ENCODE measurements at places on chromosomes 4 and X.

- no peak for DNase-seq
Observed at GRCh38 chr4:87974856-87975462, 555 bp upstream of the SPP1 start.

DNA sequence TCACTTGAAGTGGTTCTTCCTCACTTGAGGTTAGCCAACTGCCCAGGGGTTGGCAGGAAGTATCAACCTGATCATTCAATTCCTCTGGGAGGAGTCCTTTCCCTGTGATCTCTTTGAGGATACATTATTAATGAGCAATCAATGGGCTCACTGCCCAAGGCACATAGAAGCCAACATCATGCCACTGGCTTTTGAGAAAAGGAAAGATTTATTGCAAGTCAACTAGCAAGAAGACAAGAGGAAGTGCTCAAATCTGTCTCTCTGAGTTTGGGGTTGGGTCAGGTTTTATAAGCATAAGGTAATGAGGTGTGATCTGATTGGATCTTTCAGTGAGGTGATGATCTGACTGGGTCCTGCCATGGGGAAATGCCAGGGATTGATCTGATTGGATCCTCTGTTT is 39.6 kb downstream of the FGFBP1 start:
- no peak for DNase-seq

DNA sequence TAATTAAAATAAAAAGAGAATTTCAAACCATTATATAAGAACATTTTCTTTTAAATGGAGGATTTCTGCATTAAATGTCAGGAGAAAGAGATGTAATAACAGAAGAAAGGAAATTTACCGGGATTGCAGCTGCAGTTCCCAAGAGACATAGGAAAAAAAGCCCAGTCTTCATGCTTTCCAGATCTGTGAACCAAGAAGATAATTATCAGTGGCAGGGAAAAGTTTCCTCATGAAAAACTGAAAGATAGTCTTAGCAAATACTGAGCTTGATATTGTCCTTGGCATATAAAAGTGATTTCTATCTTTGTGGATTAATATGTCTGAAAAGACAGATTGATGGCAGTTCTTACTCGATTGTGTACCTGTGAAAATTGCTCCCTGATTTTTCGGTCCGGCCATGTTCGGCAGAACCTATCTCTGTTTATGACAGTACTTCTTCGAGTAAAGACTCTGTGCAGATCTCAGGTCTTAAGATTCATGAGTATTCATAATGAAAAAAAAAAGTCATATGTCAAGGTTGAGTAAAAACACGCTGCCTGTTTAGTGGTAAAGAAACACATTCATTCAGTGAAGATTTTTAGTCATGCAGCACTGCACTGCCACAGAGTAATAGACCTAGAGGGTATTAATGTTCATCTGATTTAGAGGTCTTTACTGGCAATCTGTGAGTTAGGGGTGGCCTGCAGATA is 29.6 kb downstream of the SPARCL1 start:
- DNase-seq: no peak

DNA sequence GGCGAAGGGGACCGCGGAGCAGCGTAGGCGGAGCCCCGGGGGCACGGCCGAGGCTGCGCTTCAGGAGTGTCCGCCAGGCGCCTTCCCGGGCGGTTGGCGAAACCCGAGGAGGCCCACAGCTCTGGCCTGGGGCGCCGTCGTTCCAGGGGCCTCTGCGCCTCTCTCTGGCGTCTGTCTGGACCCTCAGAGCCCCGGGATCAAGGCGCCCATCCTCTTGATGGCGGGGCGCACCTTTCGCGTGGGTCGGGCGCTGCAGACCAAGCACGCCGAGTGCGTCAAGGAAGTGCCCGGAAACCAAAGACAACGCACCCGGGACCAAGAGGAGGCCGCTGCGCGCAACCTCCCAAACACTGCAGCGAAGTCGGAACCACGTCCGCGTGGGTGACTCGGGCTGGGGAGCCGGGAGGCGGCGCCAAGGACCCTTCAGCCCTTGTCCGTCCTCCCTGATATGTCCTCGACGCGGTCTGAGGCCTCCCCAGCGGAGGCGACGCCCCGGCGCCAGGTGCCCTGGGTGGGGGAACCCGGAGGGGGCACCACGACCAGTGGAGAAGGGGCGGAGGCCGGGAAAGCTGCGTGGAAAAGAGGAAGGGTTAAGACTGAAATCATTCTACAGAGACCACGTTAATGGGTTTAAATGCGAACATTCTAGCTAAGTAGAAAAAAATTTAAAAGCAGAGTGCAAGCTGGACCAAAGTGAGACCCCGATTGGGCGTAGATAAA is 9.9 kb downstream of the HMX1 start:
- no peak for DNase-seq

GRCh38 chr4:152577708-152578396 is 42.0 kb upstream of the FBXW7 start:
- no peak for DNase-seq

- no peak for DNase-seq
Observed at GRCh38 chr4:153087671-153088194, 116.5 kb upstream of the TRIM2 start.

- no peak for DNase-seq
Observed at GRCh38 chr4:71275570-71275969, 63.2 kb upstream of the SLC4A4 start.

- DNase-seq: no peak
Observed at GRCh38 chr4:92825256-92825655, 521.5 kb downstream of the GRID2 start.

DNA sequence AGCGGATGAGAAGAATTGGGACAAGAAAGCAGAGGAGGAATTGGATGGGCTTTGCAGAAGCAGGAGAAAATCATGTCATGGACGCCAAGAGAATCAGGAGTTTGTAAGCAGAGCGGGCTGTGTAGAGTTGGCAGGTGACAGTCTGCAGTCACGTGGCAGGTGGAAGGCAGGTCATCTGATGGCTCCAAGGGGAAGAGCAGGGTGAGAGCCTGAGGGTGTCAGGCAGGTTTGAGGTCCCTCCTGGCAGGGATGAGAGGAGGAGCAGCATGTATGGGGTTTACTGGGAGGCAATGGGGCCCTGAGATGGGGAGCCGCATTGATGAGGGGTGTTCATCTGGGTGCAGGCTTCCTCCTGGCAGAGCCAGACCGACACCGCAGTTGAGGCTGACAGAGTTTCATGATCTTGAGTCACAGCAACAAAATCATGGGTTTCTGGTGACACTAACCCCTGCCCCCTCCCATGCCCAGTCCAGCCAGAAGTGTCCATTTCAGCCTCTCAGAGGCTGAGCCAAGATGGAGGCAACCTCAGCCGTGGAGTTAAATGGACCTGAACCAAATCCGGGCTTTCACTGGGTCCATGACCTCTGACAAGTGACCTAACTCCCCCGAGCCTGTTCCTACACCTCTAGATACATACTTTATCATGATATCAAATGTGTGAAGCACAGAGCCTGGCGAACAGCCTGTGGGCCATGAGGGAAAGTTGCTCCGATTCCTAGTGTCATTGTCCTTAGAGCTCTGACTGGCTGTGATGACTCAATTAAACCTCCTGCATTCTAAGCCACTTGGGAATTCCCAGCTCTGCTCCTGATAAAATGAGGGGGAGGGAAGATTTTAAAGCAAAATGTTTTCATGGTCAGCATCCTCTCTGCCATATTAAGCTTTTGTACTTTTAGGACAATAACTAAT is 36.1 kb downstream of the EVC start:
- DNase-seq: no peak

DNA sequence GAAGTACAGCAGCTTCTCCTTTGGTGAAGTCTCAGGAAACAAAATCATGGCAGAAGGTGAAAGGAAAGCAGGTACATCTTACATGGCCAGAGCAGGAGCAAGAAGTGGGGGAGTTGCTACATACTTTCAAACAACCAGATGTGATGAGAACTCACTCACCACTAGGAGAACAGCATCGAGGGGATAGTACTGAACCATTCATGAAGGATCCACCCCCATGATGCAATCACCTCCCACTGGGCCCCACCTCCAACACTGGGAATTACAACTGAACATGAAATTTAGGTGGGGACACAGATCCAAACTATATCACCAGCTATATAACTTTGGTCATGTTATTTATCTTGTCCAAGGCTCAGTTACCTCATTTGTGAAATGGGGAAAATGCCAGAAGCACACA is 159.4 kb downstream of the OPHN1 start:
- no peak for DNase-seq

DNA sequence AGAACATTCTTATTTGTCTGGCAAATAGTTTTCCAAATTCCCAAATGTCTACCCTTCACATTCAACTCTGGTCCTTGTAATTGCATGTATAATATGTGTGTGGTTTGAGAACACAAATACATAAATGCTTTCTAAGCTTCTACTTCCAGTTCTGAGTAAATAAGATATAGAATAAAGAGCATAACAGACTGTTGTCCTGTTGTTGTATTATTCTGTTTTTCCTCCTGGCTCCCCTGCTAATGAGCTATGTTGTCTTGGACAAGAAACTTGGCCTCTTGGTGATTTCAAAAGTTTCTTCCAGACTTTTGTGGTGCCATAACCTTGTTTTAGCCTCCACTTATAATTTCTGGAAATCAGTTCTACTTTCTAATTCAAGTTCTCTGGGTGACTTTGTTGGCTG is 75.3 kb upstream of the USP38 start:
- no peak for DNase-seq

- no peak for DNase-seq
Observed at GRCh38 chr4:159455675-159456237, 352.9 kb downstream of the RAPGEF2 start.

DNA sequence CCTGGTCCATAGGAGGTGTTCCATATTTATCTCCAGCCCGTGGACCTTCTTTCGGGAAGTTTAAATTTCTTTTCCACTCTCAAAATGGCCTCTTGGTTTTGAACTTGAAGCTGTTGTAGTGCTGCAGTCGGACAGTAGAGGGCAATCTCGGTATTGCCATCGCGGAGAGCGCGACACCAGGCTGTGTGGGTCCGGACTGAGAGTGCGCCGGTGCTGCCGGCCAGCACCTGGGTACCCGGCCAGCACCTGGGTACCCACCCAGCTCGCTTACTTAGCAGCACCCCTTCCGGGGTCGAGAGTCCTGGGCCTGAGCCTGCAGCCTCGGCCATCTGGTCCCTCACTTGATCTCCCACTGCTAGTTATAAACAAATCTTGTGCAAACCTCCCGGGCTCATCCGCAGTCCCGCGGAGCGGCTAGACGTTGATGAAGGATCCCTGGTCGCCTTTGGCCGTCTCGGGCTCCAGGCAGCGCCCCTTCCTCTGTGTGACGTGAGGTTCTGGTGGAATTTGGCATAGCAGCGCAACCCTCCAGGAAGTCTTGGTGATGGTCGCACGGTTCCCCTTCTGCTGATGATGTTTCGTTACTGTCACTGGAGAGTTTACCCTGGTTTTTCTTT is 18.0 kb downstream of the FAM9A start:
- peak; percentile 44 for DNase-seq

DNA sequence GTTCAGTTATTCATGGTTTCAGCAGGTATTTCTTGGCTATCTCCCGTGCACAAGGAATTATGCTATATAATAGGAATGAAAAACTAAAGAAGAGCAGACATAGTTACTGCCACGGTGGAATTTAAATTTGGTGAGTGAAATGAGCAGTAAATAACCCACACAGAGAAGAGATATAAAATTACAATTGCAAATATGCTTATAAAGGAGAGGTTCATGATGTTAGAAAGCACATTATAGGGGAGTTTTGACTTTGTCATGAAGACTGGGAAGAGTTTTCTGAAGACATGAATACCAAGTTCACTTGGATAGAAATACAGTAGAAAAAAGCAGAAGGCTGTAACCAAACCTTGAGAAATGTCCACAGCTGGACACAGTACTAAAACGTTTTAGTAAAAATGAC is 712.0 kb upstream of the AADAT start:
- no peak for DNase-seq

DNA sequence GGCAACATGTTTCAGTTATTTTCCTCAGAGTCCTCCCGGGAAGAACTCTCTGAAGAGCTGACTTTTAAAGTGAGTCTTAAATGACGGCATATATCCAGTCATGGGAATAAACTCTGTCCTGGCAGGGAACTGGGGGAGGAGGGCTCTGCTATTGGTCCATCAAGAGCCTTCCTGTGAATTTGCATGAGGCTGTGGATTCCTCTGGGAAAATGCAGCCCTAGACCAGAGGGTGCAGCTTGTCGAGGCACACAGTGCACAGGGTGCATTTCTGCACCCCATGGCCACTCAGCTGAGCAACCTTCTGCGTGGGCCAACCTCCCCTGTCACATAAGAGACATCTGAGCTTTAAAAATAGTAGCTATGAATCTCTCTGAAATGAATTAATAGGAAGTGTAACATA is 360.0 kb downstream of the GALNTL6 start:
- no peak for DNase-seq

- DNase-seq: no peak
Observed at GRCh38 chr4:112939901-112940300, 109.6 kb upstream of the ANK2 start.

DNA sequence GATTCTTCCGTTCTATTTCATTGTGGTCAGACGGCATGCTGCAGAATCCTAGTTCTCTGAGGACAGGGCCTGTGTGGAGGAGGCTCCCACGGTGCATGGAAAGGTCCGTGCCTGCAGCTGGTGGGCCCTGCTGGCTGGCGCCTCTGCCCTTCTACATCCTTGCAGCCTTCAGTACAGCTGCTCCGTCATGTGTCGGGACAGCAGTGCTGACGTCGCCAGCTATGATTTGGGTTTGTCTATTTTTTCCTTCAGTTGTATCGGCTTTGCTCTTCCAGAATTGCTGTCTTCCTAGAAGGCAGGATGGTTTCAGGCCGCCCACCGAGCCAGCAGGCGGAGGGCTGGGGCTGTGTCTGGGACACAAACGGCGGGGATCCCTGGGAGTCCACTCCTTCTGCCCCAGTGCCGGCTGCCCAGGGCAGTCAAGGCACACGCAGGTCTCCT is 32.1 kb upstream of the CPLX1 start:
- no peak for DNase-seq

DNA sequence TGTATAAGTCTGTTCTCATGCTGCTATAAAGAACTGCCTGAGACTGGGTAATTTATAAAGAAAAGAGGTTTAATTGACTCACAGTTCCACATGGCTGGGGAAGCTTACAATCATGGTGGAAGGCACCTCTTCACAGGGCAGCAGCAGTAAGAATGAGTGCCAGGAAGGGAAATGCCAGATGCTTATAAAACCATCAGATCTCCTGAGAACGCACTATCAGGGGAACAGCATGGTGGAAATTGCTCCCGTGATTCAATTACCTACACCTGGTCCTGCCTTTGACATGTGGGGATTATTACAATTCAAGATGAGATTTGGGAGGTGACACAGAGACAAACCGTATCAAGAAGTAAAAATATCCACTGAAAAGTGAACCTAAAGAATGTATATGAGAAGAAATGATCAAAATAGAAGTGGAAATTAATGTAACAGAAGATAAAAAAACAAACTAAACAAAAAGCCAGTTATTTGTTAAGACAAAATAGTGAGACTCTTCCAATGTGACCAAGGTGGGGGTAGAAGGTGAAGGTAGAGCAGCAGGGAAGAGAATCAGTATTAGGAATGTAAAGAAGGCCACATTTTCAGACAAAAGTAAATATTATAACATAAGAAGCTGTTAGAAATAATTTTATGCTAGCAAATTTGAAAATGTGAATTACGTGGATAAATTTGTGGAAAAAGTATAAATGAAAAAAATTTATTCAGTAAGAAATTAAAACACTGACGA is 372.9 kb downstream of the NKX6-1 start:
- no peak for DNase-seq

All from CD4-positive, alpha-beta T cell treated with Interleukin-12 subunit alpha and Interleukin-12 subunit beta, for 1 hour (primary cell).